ENCODE measurements at places on chromosomes 5 and 9.
A peak's percentile ranks its signal among the peaks of the same experiment; 100 is the strongest.

- DNase-seq = peak; percentile 49
These were observed 1242.3 kb upstream of the WWC1 start for GRCh38 chr5:167049043-167049663.

DNA sequence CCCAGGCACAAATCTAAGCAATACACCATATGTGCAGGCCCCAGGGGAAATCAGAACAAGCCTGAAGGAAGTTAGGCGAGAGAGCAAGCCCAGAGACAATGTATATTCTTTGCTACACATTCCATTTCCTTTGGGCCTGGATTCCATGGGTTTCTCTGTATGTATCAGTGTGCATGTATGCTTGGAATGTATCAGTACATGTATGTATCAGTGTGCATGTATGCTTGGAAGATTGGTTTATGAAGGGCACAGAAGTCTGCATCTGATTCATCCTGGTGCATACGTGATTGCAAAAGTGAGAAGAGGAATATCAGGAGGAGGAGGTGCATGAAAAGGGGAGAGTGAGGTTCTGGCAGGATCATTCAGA is 232.6 kb upstream of the ANKRD55 start:
- no peak for DNase-seq

DNA sequence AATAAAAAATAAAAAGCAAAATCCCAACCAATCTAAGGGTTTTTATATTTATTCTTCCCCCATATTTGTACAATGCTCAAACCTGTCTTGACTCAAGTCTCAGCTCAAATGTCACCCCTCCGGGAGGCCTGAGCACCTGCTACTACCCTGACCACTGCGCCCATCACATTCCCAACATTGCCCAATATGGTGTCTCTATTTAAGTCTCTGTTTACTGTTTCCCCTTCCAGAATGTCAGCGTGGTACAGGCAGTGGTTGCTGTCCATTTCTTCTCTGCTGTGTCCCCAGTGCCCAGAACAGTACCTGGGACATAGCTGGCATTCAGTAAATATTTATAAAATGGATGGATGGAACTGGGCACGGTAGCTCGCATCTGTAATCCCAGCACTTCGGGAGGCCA is 47.3 kb upstream of the PRRC2B start:
- no peak for DNase-seq

GRCh38 chr5:90802474-90803317 is 244.1 kb downstream of the ADGRV1 start:
- peak; percentile 39 for DNase-seq

DNA sequence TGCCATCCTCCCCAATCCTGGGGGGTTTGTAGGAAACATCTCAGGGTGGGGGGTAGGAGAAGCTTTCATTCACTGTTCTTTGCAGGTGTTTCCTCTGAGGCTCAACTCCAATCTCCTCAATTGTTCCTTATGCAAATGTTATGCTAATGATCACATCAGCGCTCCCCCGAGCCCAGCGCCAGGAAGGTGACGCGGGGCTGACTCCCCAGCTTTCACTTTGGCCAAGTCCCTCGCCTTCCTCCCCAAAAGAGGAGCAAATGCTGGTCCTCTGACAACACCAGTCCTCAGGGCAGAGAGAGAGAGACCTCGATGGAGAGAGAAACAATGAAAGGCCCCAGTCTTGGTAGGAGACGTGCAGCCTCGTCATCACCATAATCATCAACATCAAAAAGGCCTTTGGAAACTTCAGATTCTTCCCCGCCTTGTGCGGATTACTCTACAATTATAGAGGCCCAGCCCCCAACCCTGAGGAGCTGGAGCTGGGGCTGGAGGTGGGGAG is 39.1 kb downstream of the PCDH1 start:
- DNase-seq = no peak

DNA sequence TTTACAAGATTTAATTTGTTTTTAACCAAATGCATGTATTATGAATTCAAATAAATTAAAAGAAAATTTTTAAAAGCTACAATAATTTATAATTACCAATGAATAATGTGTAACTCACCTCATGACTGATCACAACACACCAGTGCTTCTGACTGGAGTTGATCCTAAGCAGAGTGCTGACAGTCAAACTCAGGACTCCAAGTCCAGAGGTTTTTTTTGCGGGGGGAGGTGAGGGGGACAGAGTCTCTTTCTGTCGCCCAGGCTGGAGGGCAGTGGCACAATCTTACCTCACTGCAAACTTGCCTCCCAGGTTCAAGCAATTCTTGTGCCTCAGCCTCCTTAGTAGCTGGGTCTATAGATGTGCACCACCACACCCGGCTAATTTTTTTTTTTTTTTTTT is 71.0 kb upstream of the MELK start:
- DNase-seq = no peak

DNA sequence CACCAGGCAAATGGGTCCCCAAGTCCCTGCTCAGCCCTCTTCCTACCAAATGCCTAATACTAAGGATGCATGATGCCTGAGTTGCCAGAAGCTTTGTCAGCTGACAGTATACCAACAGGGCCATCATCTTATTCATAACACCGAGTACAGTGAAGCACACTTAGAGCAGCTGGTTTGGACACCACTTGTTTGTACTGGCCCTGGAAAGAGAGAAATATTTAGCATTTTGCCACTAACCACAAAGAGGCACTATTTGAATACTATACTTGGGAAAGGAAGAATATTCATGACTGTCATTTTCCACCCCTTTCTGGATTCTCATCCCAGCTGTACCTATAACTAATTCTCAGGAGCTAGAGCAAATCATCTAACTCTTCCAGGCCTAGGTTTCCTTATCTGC is 364.4 kb upstream of the KIF2A start:
- no peak for DNase-seq

GRCh38 chr9:126894052-126894603 is 20.5 kb upstream of the RALGPS1 start:
- no peak for DNase-seq

GRCh38 chr5:170603109-170603508 is 99.3 kb downstream of the KCNIP1 start:
- DNase-seq = no peak

- no peak for DNase-seq
These were observed 707 bp upstream of the ZFYVE16 start for GRCh38 chr5:80406980-80407734.

- DNase-seq = peak; percentile 82
These were observed 26.6 kb downstream of the RUSC2 start for GRCh38 chr9:35516479-35516878.

DNA sequence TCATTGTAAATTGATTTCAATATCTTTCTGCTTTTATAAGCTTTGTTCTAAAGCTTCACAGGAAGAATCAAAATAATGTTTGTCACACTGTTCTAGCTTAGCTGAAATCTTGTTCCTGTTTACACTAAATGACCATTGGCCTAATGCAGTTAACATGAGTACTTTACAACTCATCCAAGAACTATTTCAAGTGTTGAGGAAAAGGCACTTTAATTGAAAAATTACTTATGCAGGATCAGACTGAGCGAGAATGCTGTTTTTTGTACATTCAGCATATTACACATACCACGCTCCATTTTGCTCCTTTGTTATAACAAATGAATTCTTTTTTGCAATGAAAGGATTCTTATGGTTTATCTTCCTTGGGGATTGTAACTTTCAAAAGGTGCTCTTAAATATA is 22.4 kb upstream of the SMIM15 start:
- no peak for DNase-seq

DNA sequence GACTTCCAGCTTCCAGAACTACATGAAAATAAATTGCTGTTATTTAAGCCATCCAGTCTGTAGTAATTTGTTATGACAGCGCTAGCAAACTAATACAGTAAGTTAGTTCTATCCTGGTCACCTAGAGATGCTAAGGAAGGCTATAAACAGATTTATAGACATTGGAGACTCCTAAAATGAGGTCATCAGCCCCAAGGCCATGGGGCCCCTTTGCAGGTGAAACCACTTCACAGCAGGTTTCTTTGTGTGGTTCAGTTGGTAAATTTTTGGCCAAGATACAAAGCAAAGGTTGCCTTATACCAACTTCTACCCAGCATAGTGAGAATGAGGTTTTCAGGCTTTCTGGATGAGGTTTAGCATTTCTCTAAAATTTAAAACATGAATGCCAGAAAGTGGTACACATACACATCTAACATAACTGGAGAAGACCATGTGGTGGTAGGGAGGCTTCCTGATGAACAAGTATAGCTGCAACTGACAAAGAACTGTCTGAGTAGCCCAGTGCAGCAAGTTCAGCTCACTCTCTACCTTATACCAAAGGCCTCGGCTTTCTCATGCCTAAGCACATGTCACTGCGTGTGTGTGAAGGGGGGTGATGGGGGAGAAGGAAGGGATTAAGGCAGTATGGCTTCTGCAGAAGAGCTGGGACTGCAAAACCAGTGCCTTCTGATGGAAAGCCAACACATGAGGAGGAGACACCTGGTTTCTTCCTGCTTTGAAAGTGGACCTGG is 264.6 kb upstream of the TAS2R1 start:
- no peak for DNase-seq

- DNase-seq = no peak
These were observed 159.1 kb downstream of the FAM114A2 start for GRCh38 chr5:153879596-153879995.

GRCh38 chr9:89678396-89679015 is 73.7 kb downstream of the GADD45G start:
- DNase-seq = no peak

DNA sequence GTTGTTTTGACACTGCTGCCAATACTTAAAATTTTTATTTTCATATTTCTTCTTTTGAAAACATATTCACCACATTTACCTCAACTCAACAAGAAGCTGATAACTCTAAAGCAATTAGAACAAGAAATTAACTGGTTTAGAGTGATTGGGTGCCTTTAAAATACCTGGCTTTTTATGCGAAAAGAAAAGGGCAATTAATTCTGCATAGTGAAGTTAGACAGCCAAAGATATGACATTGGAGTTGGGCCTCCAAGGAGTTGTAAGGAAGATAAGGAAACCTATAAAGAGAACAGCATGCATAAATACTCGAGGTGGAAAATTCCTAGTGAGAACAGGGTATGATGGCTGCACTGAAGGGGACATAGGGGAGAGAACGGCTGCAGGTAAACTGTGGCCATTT is 9.6 kb downstream of the AK6 start:
- no peak for DNase-seq

DNA sequence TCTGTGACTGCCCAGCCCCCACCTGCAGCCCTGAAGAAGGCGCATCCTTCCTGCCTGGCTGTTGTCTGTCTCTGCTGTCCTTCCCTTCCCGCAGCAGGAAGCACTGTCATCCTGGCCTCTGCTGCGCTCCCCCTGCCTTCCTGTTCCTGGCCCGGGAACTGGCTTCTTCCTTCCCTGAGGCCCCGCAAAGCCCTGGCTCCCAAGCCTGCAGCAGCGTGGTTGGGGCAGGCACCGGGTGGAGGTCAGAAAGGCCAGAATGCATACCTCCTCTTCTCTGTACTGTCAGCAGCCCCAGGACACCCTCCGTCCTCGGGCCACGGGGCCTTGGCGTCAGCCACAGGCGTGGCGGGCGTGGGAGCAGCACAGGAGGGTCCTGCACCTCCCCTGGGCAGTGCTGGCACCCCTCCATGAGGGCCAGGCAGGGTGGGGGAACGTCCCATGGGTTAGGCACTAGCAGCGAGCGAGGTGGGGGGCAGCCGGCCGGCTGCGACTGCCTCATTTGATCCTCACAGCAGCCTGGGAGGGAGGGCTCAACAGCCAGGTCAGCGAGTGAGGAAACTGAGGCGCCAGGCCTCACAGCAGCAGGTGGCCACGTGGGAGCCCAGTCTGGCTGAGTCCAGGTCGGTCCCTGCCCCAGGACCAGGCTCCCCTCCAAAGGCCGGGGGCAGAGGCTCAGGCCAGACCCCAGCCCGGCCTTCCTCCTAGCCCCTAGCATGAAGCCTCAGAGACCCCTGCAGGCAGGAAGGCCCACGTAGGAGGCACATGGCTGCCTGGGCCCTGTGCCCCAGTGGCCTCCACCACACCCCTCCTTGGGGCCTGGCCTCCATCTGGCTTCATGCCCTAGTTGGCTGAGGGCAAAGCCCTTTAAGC is 9.4 kb downstream of the FLT4 start:
- DNase-seq = no peak

DNA sequence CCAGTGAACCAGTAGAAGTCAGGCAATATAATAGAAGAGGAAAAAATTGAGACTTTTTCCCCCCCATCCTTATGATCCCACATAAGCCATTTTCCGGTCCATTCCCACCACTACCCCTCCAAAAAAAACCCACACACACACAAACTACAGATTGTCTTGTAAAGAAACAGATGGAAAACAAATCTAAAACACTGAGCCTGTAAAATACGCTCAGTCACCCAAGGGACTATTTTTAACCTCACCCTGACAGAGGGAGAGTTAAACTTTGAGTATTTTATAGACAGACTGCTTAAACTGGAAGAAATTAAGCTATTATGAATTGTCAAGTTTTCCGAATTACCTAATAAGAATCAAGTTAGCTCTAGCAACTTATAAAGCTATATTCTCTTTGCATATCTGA is 471.8 kb upstream of the C9orf72 start:
- DNase-seq = no peak

DNA sequence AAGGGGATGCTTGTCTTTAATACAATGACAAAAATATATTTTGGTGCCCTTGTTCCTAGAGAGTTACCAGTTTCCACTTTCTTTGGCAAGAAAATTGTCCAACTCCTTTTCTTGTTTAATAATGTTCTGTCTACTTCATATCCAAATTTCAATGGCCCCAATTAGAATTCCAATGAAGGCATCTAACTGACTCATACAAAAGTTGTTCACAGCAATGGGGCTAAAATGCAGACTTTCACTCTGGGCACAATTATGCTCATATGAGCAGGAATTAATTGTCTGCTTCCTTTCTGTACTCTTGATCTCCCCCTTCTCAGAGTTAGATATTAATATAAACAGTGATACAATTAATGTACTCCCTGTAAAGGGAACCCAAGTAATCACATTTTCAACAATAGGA is 42.1 kb upstream of the ZNF622 start:
- no peak for DNase-seq

DNA sequence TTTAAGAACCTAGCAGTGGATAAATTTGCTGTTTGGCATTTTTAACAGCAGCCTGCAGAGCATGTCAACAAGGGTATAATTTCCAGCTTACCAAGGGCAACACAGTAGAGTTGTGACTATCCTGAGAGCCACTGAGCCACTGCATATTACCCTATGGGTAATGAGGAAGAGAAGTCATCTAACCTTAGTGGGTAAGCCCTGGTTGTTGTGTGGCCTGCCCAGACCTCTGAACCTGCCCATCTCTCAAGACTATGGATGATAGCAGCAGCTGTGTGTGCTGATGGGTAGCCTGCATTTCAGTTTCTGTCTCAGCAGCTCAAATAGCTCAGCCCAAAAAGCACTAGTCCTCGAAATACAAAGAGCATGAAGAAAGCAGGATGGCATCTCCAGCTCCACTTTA is 56.1 kb upstream of the PIP5K1B start:
- no peak for DNase-seq

DNA sequence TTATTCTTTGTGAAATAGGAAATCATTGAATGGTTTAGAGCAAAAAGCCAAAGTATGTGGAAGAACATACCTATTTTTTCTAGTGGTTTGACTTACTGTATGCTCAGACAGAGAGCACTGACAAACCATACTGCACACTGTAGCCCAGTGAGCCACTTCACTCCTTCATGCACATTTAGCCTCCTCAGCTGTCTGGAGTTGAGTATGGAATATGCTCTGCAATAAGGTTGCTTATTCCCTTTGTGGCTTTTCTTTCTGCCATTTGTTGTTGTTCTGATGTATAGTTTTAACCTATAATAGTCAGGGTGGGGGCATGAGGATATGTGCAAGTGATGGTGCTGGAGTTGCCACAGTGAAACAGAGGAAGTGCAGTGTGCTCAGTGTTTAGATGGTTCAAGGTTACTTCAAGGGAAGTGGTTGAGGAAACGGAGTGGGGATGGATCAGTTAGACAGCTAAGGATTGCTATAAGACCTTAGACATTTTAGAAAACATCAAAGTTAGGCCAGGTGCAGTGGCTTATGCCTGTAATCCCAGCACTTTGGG is 100.7 kb downstream of the CDC42SE2 start:
- DNase-seq = no peak
